Kidney (tissue), 22 donors: ENCODE measurements at places on chromosomes 5 and 9. TPM values are rescaled to one million over a fixed set of nuclear protein-coding genes. Genes with fewer than 3 reads are reported as not detected.

DNA sequence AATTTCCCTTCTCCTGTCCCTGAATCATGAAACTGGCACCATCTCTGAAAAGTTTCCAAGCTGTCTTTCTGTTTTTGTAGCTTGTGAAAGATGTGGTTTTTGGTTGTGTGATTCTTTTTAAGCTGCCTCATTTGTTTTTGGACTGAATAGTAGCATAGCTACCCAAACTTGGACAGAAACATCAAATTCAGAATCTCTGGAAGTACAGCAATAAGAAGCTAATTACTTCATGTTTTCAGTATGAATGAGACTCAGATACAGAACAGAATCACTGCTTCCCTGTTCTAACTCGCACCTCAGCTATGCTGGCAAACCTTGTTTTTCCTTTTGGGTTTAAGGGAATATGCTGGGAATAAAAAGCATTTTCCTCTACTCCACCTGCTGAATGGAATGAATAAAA, 101.0 kb downstream of the FGF1 start:
- no peak for DNase-seq
- no peaks in the 10 kb centered on the region for H3K27me3 ChIP-seq
- H3K4me3 ChIP-seq = no peak overlapping the region
- no peaks in the 10 kb centered on the region for H3K36me3 ChIP-seq

DNA sequence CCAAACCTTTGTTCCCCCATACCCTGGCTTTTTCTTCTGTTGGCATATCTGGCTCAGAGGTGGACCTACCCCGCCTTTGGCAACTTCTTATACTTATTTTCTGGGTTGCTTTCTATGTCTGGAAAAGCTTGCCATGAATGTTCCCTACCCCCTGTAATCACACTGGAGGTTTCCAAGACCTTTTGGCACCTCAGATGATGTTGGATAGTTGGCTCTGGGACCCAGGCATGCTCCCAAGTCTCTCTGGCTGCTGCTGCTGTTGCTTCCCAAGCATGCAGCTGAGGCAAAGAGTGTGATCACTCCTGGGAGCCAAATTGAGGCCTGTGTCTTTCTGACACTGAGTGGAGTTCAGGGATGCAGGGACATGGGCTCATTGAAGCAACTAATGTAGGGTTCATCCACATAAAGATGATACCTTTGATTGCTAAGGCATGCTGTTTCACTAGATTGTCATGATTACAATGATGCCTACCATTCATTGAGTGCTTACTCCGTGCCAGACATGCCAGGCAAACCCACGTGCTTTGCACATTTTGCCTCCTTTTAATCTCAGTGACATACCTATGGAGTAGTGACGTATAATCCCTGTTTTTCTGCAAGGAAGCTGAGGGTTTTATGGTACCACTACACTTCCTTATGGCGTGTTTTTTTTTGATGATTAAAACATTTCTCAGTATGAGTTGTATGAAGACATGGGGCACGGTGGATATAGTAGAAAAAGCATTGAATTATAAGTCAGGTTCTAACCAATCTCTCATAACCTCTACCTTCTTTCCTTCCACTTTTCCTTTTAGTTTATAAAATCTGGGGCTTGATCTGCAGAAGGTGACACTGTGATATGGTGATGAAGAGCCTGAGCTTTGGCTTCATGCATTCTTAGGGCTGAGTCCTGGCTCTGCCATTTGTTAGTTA, 73.1 kb downstream of the ARHGAP26 start:
- H3K27ac ChIP-seq = no peak overlapping the region
- no peak for DNase-seq
- H3K4me1 ChIP-seq = no peaks in the 10 kb centered on the region
- no peaks in the 10 kb centered on the region for H3K27me3 ChIP-seq
- H3K36me3 ChIP-seq = no peaks in the 10 kb centered on the region

- no peaks in the 10 kb centered on the region for H3K27me3 ChIP-seq
- no peaks in the 10 kb centered on the region for H3K36me3 ChIP-seq
- no peak for DNase-seq
- H3K27ac ChIP-seq = peak overlapping the region; percentile 59
These were observed 345 bp upstream of the PRRC1 start for GRCh38 chr5:127517110-127517479.

DNA sequence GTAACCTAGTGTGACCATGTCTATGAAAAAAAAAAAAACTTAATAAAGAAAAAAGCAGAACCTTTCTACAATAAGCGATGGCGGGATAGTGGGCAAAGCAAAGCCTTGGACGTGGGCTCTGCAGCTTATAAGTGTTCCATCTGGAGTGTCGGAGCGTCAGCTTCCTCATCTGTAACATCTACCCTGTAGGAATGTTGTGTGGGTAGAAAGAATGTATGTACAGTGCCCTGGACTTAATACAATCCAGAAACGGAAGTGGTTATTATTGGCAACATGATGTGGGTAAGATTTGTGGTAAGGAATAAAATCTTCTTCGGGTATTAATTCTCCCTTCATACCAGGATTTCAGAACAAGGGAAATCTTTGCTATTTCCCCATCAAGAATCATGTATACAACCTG, 66.5 kb downstream of the SEMA5A start:
- H3K4me1 ChIP-seq = no peaks in the 10 kb centered on the region
- H3K27ac ChIP-seq = no peak overlapping the region
- no peaks in the 10 kb centered on the region for H3K27me3 ChIP-seq
- no peaks in the 10 kb centered on the region for H3K36me3 ChIP-seq
- H3K4me3 ChIP-seq = no peak overlapping the region

- no peaks in the 10 kb centered on the region for H3K36me3 ChIP-seq
- no peak overlapping the region for H3K4me3 ChIP-seq
- H3K27ac ChIP-seq = no peak overlapping the region
- no peaks in the 10 kb centered on the region for H3K27me3 ChIP-seq
These were observed 128.0 kb downstream of the RAB3C start for GRCh38 chr5:58710871-58711270.

DNA sequence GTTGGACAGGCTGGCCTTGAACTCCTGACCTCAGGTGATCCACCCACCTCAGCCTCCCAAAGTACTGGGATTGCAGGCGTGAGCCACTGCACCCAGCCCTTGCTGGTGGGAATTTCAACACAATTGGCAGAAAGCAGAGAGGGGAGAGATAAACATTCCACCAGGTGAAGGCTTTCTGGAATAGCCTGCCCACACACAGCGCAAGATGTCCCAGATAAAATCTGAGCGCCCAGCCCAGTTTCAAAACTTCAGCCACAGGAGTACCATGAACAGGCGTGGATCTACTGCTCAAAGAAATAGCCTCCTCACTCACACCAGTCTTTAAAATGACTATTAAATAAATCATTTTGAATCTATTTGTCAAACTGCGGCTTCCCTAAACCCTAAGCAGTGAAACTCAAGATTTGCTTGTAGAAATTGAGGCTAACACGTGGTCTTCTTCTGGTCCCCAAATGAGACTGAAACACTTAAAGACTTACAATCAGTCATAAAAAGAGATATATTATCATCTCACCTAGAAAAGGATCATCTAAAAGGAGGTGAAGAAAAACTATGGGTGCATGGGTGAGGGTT, 34.7 kb downstream of the CAPSL start:
- H3K36me3 ChIP-seq = no peaks in the 10 kb centered on the region
- no peaks in the 10 kb centered on the region for H3K27me3 ChIP-seq
- DNase-seq = no peak
- no peaks in the 10 kb centered on the region for H3K4me1 ChIP-seq
- H3K4me3 ChIP-seq = no peak overlapping the region

DNA sequence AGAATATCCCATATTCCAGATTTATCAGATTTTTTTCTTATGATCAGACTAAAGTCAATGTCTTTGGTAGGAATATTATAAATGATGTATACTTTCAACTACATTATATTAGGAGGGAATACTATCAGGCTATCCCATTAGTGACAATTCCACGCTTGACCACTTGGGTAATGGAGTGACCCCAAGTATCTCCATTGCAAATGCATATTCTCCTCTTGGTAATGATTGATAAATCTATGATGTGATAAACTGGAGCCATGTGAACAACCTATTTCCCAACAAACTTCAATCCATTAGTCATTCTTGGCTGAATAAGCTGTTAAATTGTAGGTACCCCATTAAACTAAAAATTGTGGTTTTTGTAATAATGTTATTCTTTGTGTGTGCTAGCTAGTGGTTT, 12.2 kb upstream of the MPDZ start:
- DNase-seq = no peak
- no peak overlapping the region for H3K27ac ChIP-seq
- H3K4me1 ChIP-seq = no peaks in the 10 kb centered on the region
- H3K4me3 ChIP-seq = no peak overlapping the region

PDE6A gene
- total RNA-seq = 0.03 TPM

DCAF10 gene
- 28.5 TPM for total RNA-seq

SLC4A9 gene
- total RNA-seq = 2.5 TPM

C5 gene
- total RNA-seq = 4.6 TPM

QRFP gene
- not detected for total RNA-seq

PCDHGC4 gene
- 1.5 TPM for total RNA-seq
